CD4-positive, alpha-beta T cell treated with Interleukin-17A for 1 hour (primary cell): ENCODE measurements at places on chromosomes 5 and 9.
A peak's percentile ranks its signal among the peaks of the same experiment; 100 is the strongest.

- DNase-seq = no peak
Measured at GRCh38 chr5:53260446-53260845, 150.9 kb upstream of the MOCS2 start.

DNA sequence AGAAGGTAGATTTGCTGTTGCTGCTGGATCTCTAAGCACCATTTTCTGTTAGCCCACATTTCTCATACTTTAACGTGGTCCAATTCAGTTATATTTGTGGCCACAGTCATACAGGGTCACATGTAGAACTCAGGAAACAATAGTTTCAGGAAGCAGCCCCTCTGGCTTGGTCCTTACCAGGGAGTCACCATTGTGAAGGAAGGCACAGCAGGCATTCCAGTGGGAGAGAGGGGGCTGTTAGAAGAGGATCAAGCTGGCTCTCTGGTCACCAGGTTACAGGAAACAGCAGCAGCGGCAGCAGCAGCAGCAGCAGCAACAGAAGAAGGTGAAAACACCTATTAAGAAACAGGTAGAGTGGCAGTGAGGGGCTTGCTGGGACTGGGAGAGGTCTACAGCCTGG, 14.5 kb downstream of the C9orf43 start:
- DNase-seq = no peak

DNA sequence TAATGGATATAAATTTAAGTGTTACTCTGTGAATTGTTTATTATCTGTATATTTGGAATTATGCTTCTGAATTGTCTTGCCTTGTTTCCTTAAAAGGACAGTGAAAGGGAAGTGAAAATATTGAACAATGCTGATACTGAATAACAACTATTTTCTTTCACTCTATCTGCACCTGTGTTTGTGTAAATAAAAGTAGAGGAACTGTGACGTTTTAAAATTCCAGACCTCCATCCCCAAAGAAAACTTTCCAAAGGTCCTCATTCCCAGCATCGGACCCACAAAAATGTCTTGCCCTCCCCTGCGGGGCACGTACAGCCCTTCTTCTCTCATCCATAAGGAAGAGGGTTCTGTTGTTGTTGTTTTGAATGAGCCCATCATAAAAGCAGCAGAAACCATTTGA, 100.0 kb downstream of the NLN start:
- DNase-seq = no peak

DNA sequence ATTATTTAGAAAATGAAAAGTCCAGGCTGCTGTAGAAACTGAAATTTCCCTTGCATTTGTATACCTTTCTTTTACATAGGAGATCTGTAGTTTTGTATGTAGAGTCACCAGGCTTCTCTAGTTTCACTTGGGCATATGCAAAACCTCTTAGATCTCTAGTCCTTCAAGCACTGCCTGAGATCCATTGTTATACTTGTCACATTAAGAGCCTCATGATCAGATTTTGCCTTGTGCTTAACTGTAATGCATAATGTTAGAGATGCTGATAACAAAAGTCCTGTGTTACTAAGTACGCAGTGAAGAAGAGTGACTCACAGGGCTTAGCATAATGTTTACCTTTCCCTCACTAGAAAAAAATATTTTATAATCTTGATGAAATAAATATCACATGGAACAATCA, 250.2 kb downstream of the CYLC2 start:
- DNase-seq = no peak

GRCh38 chr9:68717552-68718443, 12.8 kb downstream of the PIP5K1B start:
- no peak for DNase-seq

DNA sequence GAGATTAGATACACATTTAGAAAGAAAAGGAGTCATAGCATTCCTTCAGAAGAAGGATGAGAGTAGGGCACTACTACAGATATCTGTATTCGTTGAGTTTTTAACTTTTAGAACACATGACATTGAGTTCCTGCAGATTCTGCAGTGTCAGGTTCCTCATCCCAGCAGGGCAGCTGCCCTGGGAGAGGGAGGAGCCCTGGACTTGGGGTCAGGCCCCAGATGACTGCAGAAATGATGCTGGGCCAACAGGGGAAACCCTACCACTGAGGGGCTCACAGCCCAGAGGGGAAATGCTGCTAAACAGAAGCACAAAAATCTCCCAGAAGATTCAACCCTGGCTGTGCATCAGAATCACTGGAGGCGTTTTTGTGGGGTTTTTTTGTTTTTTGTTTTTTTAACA, 68.9 kb upstream of the TAF1L start:
- DNase-seq = no peak

- DNase-seq = no peak
Measured at GRCh38 chr5:132447196-132447595, 43.4 kb downstream of the IRF1 start.

GRCh38 chr5:124576848-124577409, 169.5 kb downstream of the ZNF608 start:
- DNase-seq = no peak

DNA sequence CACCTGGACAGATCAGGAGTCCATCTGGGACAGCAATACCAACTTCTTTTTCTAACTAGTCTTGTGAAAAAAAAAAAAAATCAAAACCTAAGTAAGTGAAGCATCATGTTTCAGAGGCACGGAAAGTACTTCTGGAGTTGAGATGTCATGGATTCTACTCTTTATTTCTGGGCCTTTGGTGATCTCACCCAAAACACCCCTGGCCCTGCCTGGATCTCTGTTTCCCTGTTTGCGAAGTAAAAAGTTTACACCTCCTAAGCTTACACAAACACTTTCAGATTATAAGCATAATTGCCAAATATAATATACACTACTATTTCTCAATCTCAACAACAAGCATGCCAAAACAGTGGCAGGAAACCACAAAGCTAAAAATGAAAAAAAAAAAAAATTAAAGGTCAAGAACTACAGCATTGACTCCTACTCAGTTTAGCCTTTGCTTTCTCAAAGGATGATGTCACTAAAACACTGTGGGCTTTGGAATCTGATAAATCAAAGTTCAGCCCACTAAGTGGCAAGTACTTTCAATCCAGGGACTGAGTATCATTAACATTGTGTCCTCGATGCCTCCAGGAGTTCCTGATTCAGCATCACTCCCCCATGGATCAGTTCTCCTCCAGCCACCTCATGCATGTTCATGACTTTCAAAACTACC, 291.9 kb downstream of the NFIB start:
- DNase-seq = no peak

GRCh38 chr5:105145152-105145551, 1582.6 kb upstream of the NUDT12 start:
- DNase-seq = no peak

DNA sequence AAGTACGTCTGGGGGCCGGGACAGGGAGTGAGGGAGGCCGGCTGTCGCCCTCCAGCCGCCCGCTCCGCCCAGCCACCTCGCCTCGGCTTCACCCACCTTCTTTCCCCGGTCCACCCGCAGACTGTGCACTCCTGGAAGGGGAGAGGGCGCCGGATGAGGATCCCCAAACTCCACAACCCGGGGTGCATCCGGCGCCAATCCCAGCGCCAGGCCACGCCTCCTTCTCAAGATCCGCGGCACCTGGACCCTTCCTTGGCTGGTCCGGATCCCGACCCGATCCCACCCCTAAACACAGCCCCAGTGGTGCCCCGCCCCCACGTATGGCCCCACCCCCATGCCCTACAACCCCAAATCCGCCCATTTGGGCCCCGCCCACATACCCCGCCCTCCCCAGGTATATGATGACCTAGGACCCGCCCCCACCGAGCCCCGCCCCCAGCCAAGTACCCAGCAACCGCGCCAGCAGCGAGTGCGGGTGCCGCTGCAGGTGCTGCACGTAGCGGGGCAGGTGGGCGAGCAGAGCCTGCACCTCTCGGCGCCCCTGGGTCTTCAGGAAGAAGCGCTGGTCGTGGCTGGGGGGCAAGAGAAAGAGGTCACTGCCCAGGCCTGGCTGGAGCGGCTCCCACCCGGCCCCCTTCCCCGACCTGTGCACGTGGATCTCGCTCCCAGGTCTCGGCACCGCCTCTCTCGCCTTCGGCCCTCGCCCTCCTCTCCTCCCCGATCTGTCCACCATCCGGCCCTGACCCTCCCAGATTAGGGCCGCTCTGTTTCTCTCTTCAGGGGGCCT, 3.2 kb downstream of the PIP5KL1 start:
- DNase-seq = peak; percentile 86

DNA sequence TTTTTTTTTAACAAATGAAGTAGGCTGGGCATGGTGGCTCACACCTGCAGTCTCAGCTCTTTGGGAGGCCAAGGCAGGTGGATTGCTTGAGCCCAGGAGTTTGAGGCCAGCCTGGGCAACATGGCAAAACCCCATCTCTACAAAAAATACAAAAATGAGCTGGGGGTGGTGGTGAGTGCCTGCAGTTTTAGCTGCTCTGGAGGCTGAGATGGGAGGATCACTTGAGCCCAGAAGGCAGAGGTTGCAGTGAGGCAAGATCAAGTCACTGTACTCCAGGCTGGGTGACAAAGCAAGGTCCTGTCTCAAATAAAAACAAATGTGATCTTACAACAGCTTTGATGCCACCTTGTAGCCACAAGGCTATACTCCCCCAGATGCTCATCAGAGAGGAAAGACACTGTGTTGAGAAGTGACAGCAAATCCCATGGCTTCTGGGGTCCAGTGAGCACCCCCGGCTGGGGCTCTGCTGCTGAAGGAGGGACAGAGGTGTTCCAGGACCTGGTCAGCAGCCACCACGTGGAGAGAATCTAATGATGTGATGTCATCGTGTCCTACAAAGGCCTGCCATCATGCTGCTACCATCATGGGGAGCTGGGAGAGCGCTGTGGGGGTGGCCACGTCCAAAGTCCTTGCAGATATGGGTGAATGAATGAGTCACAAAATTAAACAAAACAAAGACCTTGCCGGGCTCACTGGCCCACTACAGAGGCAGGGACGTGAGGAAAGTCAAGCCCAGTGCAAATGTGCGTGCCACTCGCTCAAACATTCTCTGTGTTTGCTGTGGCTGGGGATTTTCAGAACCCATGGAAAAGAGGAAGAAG, 60.7 kb downstream of the PRRT1B start:
- no peak for DNase-seq

- no peak for DNase-seq
Measured at GRCh38 chr5:61020415-61020814, 75.4 kb downstream of the NDUFAF2 start.

DNA sequence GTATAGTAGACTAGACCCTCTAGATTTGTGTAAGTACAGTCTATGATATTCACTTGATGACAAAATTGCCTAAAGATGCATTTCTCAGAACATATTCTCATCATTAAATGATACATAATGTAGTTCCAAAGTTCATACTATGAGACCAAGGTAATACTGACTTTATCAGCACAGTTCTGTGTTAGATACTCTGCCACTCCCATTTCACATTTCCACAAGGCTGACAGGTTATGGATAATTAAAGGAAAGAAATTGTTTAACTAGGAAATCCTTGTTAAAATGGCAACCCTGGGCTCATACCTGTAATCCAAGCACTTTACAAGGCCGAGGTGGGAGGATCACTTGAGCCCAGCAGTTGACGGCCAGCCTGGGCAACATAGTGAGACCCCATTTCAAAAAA, 33.6 kb downstream of the TYRP1 start:
- DNase-seq = no peak

DNA sequence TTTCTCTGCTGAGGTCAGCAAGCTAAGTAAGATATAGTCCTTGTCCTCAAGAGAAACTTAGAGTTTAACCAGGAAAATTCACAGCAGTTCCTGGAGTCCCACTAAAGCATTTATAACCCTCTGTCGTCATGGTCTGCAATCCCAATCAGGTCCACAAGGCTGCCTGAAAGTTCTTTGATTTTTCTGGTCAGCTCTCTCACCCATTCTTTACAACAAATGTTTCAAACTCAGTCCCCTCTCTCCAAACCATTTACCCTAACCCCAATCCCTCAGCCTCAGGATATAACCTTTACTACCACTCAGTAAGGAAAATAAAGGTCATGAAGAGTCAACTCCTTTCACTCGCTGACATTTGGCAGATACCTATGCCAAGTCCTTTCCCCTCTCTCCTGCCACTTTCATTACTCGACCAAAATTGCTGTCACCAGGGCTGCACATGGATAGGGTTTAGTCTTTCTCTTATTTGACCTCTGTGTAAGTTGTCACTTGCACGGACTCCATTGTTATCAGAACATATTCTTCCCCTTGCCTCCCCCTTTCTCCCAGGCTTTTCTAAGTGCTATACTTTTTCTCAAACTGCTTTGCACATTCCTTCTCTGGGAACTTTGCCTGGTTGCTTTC, 936.6 kb downstream of the NR2F1-AS1 start:
- no peak for DNase-seq

DNA sequence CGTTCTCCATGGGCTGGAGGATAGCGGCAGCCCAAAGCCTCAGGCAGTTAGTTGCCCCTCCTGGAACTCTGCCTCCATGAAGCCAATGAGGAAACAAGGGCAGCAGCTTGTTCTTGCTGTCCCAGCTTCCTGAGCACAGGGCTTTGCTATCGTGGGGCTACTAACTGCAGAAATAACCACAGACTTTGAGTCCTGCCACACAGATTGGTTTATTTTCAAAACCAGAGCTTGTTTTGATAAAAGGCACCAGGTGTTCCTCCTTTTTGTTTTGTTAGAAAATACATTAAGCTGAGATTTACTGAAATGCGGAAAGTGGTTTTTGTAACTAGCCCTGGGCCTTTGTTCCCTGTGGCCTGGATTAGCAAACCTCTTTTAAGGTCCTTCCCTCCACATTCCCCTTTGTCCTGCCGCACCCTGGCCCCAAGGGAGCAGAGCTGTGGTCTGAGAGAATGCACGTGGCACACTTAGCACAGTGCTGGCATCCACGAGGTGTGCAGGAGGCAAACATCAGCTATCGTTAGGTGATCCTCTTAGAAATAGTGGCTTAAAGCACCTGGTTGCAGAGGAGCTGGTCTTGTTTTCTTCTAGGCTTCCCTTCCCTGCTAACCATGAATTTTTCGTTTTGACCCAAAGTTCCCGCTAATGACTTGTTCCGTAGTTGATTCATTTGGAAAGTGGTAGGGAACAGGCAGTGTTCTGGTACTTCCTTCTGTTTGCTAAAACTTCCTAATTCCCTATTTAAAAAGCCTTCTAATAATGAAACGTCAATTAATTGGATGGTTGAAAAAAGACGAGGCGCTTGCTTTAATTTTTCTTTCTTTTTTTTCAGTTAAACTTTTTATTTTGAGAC, 21.5 kb downstream of the MVB12B start:
- DNase-seq = no peak

DNA sequence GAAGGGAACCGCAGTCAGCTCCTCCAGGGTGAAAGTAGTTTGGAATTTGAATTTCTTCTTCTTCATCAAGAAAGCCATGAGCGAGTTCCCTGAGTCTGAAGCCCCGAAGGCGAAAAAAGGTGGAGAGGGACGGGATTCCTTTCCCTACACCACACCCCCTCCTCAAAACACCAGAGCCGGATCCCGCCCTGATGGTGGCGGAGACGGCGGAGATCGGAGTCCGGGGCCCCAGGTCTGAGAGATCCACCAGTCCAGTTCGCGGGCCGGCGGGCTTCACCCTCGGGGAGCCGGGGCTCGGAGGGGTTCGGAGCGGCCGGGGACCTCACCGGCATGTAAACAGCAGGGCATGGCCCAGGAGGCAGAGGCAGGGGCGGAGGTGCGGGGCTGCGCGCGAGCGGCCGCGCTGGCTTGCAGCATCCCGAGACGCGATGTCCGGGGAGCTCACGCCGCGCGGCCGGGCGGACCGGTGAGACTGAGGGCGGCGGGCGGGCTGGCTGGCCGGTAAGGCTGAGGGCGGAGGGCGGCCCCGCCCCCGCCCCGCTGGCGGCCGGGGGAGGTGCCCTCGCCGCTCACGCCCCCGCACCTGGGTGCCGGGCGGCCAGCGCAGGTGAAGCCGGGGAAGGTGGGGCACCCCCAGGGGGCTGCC, 606 bp downstream of the EEIG1 start:
- DNase-seq = peak; percentile 48
